ENCODE measurements at places on chromosomes 7 and 10. TPM values are rescaled to one million over a fixed set of nuclear protein-coding genes. Genes with fewer than 3 reads are reported as not detected.

The PCDH15 gene
- 0.97 TPM for total RNA-seq

The CPA5 gene
- total RNA-seq = not detected

The GNAT3 gene
- not detected for total RNA-seq

The ZNF479 gene
- total RNA-seq = not detected

The GPR15LG gene
- not detected for total RNA-seq

The LRRTM3 gene
- not detected for total RNA-seq

The FLNC gene
- 0.26 TPM for total RNA-seq

The SLC13A1 gene
- not detected for total RNA-seq

The OR2A12 gene
- not detected for total RNA-seq

The MGMT gene
- 23.8 TPM for total RNA-seq

The IRF5 gene
- total RNA-seq = 56.3 TPM

The GPR141 gene
- 27.4 TPM for total RNA-seq

The THNSL1 gene
- 3.0 TPM for total RNA-seq

The OPN1SW gene
- total RNA-seq = not detected

The HOXA2 gene
- 2.8 TPM for total RNA-seq

The OR13A1 gene
- total RNA-seq = 1.2 TPM

The FAM171A1 gene
- total RNA-seq = 17.4 TPM

The CDCA7L gene
- total RNA-seq = 29.7 TPM

The PRPS1L1 gene
- not detected for total RNA-seq

The LRRD1 gene
- total RNA-seq = 0.24 TPM

The OR2A1 gene
- 0.29 TPM for total RNA-seq

The FAM131B gene
- 0.77 TPM for total RNA-seq

The ZNF107 gene
- total RNA-seq = 18.0 TPM

The CTAGE4 gene
- 3.1 TPM for total RNA-seq

The STEAP1B gene
- 12.8 TPM for total RNA-seq

The TUBB8 gene
- total RNA-seq = not detected

The VPS37D gene
- total RNA-seq = 0.89 TPM

The ABCB1 gene
- 16.8 TPM for total RNA-seq

The C10orf53 gene
- not detected for total RNA-seq

The PSPH gene
- 5.2 TPM for total RNA-seq

The KNDC1 gene
- 1.2 TPM for total RNA-seq

The C7orf33 gene
- not detected for total RNA-seq

The PKD2L1 gene
- 4.5 TPM for total RNA-seq

The CEP55 gene
- 2.8 TPM for total RNA-seq

The DIP2C gene
- 8.1 TPM for total RNA-seq

The CLDN3 gene
- total RNA-seq = not detected

The GIMAP1 gene
- 21.4 TPM for total RNA-seq

The LLCFC1 gene
- not detected for total RNA-seq

The EVX1 gene
- total RNA-seq = not detected

The PON3 gene
- total RNA-seq = 2.0 TPM

The HIP1 gene
- 34.2 TPM for total RNA-seq

The ZNF736 gene
- total RNA-seq = 31.6 TPM

The MRPS24 gene
- 50.3 TPM for total RNA-seq

Data from spleen (tissue), 13 donors.